Left cardiac atrium (tissue), 4 donors: ENCODE measurements at places on chromosomes 12 and 14.
A peak's percentile ranks its signal among the peaks of the same experiment; 100 is the strongest.

DNA sequence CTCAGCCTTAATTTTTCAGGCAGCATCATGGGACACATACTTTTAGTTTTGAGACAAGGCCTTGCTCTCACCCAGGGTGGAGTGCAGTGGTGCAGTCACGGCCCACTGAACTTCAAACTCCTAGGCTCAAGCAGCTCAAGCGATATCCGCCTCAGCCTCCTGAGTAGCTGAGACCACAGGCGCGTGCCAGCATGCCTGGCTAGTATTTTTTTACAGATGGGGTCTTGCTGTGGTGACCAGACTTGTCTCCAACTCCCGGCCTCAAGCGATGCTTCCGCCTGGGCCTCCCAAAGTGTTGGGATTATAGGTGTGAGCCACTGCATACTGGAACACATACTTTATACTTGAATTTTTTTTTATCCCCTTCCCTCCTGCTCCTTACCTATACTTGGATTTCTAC, 2.8 kb downstream of the RDH5 start:
- DNase-seq = no peak

DNA sequence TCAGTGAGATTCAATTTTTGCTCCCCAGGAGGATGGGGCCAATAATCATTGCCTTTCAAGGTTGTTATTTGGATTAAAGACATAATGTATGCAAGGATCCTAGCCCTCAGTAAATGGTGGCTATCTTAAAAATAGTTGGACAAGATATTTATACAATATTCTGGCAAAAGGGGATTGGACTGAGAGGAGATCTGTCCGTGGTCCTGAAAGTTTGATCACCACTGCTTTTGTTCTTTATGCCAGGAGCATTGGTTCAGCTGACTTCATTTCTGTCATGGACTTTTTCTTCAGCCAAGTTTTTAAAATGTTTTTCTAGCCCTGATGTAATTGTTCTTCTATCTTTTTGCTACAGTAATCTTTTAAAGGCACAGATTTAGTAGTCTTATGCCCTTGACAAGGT, 70.2 kb upstream of the TCL1A start:
- no peak for DNase-seq

DNA sequence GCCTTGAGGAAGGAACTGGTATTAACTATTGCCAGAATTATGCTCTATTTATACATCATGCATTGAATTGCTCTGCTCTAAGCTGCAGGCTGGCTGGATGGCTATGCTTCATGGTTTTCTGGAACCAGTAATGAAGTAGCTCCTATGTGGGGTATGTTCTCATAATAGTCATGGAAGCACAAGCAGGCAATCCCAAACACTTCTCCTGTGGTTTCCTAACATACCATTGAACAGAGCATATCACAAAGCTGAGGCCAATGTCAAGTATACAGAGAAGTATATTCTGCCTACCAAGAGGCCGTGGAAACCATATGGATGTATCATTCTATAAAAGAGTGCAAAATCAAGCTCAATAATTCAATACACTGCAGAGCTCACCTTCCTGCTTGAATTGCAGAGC, 1752.4 kb upstream of the FLRT2 start:
- DNase-seq = no peak

- no peak for DNase-seq
Measured at GRCh38 chr12:42396473-42397259, 70.7 kb downstream of the PPHLN1 start.

DNA sequence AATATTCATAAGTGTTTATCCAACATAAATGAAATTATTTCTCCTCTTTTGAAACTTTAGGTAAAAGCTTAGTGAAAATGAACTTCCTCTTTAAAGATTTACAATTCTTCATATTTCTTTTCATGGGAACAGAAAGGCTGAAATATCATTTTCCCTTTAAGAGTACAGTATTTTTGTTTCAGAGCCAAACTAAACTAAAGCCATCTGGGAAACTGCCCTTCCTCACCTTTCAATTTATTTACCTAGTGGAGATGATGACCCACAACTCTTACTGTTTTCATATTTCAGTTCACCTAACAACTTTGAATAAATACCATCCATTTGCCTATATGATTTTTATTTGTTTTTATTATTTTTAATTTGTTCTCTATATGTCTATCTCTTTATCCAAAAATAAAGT, 105.4 kb downstream of the ALX1 start:
- no peak for DNase-seq

DNA sequence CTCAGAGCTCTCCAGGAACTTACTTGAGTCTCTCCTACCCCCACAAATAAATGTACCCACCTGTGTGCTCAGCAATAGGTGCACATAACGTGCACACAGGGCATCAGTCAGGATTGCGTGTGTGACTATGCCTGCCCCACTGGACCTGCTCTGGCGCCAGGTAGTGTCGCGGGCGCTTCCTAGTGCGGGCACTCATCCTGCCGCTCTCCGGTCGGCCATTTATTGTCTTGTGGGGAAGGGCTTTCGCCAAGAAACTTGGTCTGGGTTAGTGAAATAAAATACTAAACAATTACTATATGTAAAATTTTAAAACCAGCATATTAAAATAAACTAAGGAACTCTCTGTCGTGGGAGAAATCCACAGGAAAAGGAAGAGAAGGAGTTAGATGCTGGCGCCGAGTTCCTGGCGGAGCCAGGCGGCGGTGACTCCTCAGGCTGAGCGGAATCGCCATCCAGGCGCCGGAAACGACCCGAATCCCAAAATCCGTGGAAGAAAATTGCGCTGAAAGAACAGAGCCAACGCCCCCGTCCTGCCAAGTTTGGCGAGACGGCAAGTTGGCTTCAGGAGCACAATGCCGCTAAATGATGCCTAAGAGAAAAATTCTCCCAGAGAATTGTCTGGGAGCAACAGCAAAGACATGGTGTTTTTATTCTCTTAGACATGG, 7.9 kb upstream of the HOXC13 start:
- no peak for DNase-seq

DNA sequence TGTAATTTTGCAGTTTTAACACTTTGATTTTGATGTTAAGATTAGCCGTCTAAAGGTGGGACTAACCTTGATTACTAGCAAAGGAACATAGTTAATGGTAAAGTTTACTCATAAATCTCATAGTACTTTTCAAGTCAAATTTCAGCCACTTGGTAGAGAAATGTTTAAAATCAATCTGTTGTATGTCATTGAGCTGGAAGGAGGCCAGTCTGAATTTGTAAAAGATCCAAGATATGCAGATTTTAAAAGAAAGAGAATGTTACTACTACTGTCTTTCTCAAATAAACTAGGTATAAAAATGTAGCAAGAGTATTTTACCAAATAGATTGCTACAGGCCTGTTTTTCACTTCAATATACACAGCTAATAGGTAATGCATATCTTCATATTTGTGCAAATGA, 600.8 kb upstream of the SEL1L start:
- DNase-seq = no peak

DNA sequence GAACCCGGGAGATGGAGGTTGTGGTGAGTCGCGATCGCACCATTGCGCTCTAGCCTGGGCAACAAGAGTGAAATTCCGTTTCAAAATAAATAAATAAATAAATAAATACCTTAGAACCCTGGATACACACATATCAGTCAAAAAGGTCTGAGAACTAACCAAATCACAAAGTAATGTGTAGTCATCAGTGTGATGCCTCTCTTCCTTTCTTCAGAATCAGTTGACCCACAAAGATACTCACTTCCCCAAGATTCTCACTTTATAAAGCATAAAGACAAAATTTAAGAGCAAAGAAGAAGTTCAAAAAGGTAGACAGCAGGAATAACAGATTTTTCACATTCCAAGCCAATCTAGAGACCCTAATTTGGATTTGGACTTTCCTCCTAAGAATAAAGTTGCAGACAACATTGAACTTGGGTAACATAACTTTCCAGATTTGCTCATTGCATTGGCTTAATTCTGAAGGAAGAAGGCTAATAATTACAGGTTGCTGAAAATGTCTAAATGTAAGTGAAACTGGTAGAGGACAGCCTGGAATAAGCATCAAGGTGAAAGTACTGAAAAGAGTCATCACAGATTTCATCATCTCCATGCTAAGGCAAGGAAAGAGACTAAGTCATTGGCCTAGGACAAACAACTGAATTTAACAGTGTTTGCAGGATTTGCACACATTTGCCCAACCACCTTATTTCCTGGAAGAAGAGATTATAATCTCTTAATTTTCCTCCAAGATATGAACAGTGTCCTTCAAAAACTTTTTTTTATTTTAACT, 17.4 kb downstream of the TMED10 start:
- DNase-seq = no peak

- no peak for DNase-seq
Measured at GRCh38 chr12:92765871-92766270, 63.1 kb downstream of the PLEKHG7 start.

DNA sequence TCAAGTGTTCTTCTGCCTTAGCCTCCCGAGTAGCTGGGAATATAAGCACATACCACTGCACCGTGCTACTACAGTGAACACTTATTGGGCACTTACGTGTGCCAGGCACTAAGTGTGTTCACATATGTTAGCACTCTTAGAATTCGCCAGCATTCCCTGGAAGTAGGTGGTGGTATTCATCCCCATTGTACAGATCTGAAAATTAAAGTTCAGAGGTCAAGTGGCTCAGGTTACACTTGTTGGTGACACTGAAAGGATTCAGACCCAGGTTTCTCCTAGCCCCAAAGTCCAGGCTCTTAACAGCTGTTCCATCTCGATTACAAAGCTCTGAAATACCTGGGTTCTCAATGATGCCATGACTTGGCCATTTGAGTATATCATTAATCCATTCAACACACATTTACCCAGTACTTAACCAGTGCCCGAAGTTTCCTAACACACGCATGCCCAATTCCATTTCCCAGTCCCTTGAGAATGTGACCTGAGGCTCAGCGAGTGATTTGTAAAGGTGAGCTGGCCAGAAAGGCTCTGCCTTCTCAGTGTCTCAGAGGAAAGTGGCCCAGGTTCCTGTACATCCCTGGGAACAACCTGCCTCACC, 4.8 kb downstream of the MVK start:
- no peak for DNase-seq

- no peak for DNase-seq
Measured at GRCh38 chr12:46089414-46090162, 99.2 kb upstream of the SCAF11 start.

GRCh38 chr12:22431693-22432251, 97.3 kb upstream of the ST8SIA1 start:
- no peak for DNase-seq

DNA sequence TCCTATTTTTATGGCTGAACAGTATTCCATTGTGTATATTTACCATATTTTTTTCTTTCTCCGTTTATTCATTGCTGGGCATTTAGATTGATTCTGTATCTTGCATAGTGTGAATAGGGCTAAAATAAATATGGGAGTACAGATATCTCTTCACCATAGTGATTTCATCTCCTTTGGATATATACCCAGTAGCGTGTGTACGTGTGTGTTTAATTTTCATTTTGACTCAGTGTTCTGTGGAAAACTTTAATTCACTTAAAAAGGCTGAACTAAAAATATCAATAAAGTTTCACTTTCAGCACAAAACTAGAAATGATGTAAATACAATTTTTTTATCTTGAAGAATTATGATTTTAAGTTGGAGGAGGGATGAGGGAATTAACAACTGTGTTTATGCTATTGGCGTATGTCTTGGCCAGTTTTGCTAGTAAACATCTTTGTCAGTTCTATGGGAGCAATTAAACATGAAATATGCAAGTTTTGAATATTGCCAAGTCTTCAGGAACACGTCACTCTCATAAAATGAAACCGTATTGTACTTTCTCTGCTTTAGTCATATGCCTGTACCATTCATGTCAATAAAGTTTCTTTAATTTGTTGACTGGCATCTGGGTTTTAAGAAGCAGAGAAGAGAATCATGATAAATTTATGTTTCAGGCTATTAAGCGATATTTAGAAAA, 99.8 kb downstream of the PTGER2 start:
- DNase-seq = no peak

- DNase-seq = no peak
Measured at GRCh38 chr12:52608161-52608560, 6.9 kb upstream of the KRT72 start.

DNA sequence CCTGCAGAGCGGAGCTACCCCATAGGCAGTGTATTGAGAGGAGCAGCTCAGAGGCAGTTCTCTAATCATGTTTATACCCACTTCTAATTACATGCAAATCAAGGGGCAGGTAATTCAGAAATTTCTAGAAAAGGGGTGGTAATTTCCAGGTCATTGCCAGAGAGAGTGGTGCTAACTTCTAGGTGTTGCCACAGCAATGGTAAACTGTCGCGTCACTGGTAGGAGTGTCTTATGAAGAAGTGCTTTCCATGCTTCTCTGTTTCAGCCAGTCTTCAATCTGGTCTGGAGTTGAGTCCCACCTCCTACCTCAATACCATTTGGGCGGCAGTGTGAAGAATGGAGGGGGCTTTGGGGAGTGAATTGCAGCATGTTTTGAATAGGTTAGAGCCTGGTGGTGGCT, 8.5 kb upstream of the AMN1 start:
- no peak for DNase-seq

DNA sequence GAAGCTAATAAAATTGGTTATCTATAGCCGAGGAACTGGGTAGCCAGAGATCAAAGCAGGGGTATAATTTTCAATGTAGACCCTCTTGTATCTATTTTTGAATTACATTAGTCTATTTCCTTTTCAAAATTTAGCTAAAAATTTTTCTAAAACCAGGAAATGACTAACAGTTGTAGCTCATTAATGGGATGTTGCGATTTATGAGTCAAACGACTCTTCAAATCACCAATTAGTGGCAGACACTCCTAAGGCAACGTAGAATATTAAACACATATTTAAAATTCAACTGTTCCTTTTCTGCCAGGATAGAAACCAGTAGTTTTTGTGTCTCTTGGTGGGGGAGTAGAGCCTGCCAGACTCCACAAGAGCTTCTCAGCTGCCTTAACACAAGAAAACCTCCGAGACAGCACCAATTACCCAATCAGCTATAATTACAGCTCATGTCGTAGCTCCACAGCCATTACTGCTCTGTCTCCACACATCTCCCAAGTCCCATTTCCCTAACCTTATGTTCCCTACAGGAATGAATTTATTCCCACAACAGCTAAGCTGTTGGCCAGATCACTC, 26.9 kb downstream of the GCN1 start:
- DNase-seq = no peak

- no peak for DNase-seq
Measured at GRCh38 chr12:96224219-96224615, 30.0 kb downstream of the ELK3 start.

- no peak for DNase-seq
Measured at GRCh38 chr12:108888031-108888430, 8.1 kb downstream of the DAO start.

- peak; percentile 91 for DNase-seq
Measured at GRCh38 chr12:53213348-53213747, 6.3 kb upstream of the ITGB7 start.

- no peak for DNase-seq
Measured at GRCh38 chr14:53610947-53611346, 345.7 kb downstream of the BMP4 start.

GRCh38 chr14:75487155-75487671, 35.1 kb upstream of the BATF start:
- no peak for DNase-seq

- DNase-seq = no peak
Measured at GRCh38 chr14:23877538-23878180, 75.9 kb upstream of the DHRS4 start.

GRCh38 chr12:13377698-13378097, 181.2 kb downstream of the EMP1 start:
- DNase-seq = no peak
